HFFc6 (cell line): ENCODE measurements at places on chromosomes 2 and 18. TPM values are rescaled to one million over a fixed set of nuclear protein-coding genes. Genes with fewer than 3 reads are reported as not detected.

- H3K27ac ChIP-seq = no peak overlapping the region
- peak; percentile 18 for DNase-seq
- H3K27me3 ChIP-seq = no peaks in the 10 kb centered on the region
- H3K36me3 ChIP-seq = no peaks in the 10 kb centered on the region
These were observed 533.4 kb downstream of the ERBB4 start for GRCh38 chr2:212005085-212005671.

GRCh38 chr18:22488554-22488953 lies 70.8 kb upstream of the CTAGE1 start:
- no peaks in the 10 kb centered on the region; the same call in 1 of the 2 replicates for H3K27me3 ChIP-seq
- no peak overlapping the region for H3K4me3 ChIP-seq
- peaks cover 12% of the 10 kb centered on the region for H3K36me3 ChIP-seq
- H3K27ac ChIP-seq = no peak overlapping the region
- peaks cover 52% of the 10 kb centered on the region for H3K4me1 ChIP-seq
- no peak for DNase-seq

- no peak overlapping the region for H3K27ac ChIP-seq
- H3K27me3 ChIP-seq = peaks cover 5% of the 10 kb centered on the region
- H3K36me3 ChIP-seq = peaks cover 32% of the 10 kb centered on the region
- peaks cover 33% of the 10 kb centered on the region for H3K4me1 ChIP-seq
- H3K4me3 ChIP-seq = no peak overlapping the region
These were observed 5.5 kb upstream of the TMEM214 start for GRCh38 chr2:27027211-27027651.

DNA sequence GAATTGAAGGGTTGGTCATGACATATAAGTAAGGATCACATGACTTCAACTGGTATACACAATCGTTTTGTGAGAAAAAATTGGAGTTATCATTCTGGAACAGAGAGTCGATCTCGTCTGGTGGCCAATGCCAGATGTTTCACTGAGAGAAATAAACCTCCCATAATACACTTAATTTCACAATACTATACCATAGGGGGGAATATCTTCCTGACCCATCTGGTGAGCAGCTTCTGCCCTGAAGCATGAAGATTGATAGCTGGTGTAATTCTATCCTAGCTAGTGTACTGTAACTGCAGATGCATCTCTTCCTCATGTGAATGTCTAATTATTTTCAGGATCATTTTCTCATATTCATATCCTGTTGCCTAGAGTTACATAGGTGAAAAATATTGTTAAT lies 15.7 kb upstream of the CDH7 start:
- no peak for DNase-seq
- H3K4me1 ChIP-seq = no peaks in the 10 kb centered on the region
- H3K27ac ChIP-seq = no peak overlapping the region
- H3K4me3 ChIP-seq = no peak overlapping the region
- H3K36me3 ChIP-seq = no peaks in the 10 kb centered on the region

The PTCD3 gene
- 66.5 to 72.7 TPM (median 67.1 TPM) in 3 replicates for total RNA-seq

The C2orf80 gene
- total RNA-seq = not detected in 2 replicates

- H3K27ac ChIP-seq = no peak overlapping the region
- H3K27me3 ChIP-seq = no peaks in the 10 kb centered on the region
- H3K4me3 ChIP-seq = no peak overlapping the region
- no peak for DNase-seq
- no peaks in the 10 kb centered on the region; the same call in 1 of the 2 replicates for H3K36me3 ChIP-seq
- no peaks in the 10 kb centered on the region for H3K4me1 ChIP-seq
These were observed 563.9 kb downstream of the ADCYAP1 start for GRCh38 chr18:1468550-1468949.

The NMS gene
- not detected in 3 replicates for total RNA-seq

The LRATD1 gene
- 0.07 TPM in 1 of 3 replicates, not detected in the others for total RNA-seq

- peaks cover 29% of the 10 kb centered on the region for H3K4me1 ChIP-seq
- H3K27ac ChIP-seq = no peak overlapping the region
- H3K36me3 ChIP-seq = no peaks in the 10 kb centered on the region
- H3K27me3 ChIP-seq = peaks cover 25% of the 10 kb centered on the region
These were observed 171.2 kb upstream of the NCK2 start for GRCh38 chr2:105573490-105573889.

The PRSS56 gene
- not detected in 2 replicates for total RNA-seq

DNA sequence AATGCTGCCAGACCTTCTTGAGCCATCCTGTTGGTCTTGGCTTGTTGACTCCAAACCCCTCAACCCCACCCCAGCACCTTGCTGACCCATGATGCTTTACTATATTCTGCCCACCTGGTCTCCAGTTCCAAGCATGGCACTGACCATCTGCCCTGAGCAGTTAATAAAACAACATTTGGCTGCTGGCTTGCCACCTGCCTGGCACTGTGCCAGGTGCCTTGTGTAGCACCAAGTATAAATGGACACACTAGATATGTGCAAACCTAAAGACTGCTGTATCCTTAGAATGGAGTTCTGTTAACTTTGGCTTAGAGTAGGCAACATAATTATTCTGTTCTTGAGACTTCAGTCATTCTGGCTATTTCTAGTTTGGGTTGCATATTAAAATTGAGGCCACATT lies 91.4 kb downstream of the ACSL3 start:
- H3K27me3 ChIP-seq = no peaks in the 10 kb centered on the region; the same call in 1 of the 2 replicates
- H3K36me3 ChIP-seq = 0 out of 2 replicates have a peak, but pooled peaks cover 6% of the 10 kb centered on the region
- peaks cover 33% of the 10 kb centered on the region for H3K4me1 ChIP-seq
- DNase-seq = no peak
- no peak overlapping the region for H3K27ac ChIP-seq
- H3K4me3 ChIP-seq = no peak overlapping the region

The KIAA2012 gene
- 0.11 to 0.40 TPM (median 0.16 TPM) in 3 replicates for total RNA-seq

DNA sequence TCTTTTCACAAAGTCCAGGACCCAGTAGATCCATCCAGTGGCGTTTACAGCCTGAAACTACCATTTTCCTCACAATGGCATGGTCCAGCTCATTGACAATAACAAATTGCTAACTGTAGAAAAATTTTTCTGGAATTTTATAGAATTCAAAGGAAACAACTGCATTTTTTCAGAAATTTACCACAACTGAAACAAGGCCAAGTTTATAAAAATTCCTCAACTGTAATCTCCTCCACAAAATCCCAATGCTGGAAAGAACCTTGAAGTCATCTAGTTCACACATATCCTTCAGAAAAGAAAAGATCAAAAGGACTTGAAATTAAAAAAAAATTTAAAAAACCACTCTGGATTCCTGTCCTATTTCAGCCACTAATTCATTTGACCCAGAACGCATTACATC lies 226.0 kb upstream of the CTAGE1 start:
- peaks cover 2% of the 10 kb centered on the region; the same call in 1 of the 2 replicates for H3K27me3 ChIP-seq
- no peak overlapping the region for H3K27ac ChIP-seq
- H3K4me1 ChIP-seq = peaks cover 27% of the 10 kb centered on the region
- DNase-seq = no peak

The CRYGC gene
- not detected in 3 replicates for total RNA-seq

The CHAC2 gene
- 3.8 to 8.5 TPM (median 6.0 TPM) in 3 replicates for total RNA-seq

- peak; percentile 41 for DNase-seq
- peaks cover 21% of the 10 kb centered on the region for H3K4me1 ChIP-seq
- peak overlapping the region; percentile 100 for H3K27ac ChIP-seq
- peaks cover 13% of the 10 kb centered on the region for H3K36me3 ChIP-seq
- H3K4me3 ChIP-seq = peak overlapping the region; percentile 99
These were observed 1.0 kb upstream of the BMPR2 start for GRCh38 chr2:202375033-202375608.

The MAP3K19 gene
- not detected in 3 replicates for total RNA-seq

DNA sequence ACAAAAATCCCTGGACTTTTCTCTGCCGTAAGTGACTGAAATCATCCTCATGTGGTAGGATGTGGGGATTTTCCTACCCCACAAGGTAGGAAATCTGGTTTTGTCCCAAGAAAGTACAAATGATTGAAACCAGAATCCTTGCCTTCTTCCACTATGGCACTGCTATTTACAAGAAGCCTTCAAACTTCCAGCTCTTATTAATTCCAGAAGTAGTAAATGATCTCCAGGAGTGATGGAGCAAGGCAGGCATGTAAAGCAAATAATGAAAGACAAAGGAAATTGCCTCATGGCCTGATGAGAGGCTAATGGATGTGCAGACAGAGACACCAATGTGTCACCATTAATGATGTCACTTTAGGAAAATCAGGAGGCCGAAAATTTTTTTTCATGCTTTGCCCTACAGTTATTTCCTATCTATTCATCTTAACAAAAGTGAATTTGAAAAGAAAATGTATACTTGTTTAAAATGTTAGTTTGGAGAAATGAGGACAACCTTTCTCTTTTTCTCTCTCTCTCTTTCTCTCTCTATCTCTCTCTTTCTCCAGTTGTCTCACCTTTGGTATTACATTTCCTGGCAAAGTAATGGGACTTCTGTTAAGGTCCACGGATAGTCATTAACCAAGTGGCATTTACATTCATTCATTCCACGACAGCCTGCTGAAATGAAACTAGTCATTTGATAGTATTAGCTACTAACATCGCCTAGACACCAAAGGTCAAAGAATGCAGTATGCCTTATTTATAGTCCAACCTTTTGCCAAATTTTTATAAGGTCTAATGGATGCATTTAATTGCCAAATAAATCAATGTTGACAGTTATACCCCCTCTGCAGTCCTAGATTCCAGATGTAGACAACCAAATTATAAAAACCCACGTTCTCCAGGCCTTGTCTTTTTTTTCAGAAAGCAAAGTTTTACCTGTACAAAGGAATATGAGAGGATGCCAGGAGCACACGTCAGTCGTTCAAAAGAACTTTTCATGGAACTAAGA lies 5.0 kb upstream of the EVA1A start:
- no peaks in the 10 kb centered on the region; the same call in 1 of the 2 replicates for H3K27me3 ChIP-seq
- no peak overlapping the region; the same call in 1 of the 2 replicates for H3K27ac ChIP-seq
- H3K36me3 ChIP-seq = no peaks in the 10 kb centered on the region; the same call in 1 of the 2 replicates
- no peak overlapping the region; the same call in 1 of the 2 replicates for H3K4me3 ChIP-seq
- peak; percentile 28 for DNase-seq
- peaks cover 43% of the 10 kb centered on the region for H3K4me1 ChIP-seq

- H3K36me3 ChIP-seq = peaks cover 14% of the 10 kb centered on the region
- H3K4me1 ChIP-seq = peaks cover 89% of the 10 kb centered on the region
- DNase-seq = peak; percentile 32
- peak overlapping the region; percentile 62 for H3K4me3 ChIP-seq
- H3K27ac ChIP-seq = peak overlapping the region; percentile 77
- H3K27me3 ChIP-seq = no peaks in the 10 kb centered on the region; the same call in 1 of the 2 replicates
These were observed 980.3 kb upstream of the CDH2 start for GRCh38 chr18:29157057-29157780.

- H3K4me3 ChIP-seq = no peak overlapping the region
- H3K27ac ChIP-seq = no peak overlapping the region
- peaks cover 16% of the 10 kb centered on the region for H3K4me1 ChIP-seq
These were observed 21.2 kb downstream of the ALS2 start for GRCh38 chr2:201759567-201759966.

GRCh38 chr2:40363631-40364030 lies 88.3 kb downstream of the SLC8A1 start:
- no peak for DNase-seq
- no peaks in the 10 kb centered on the region for H3K27me3 ChIP-seq
- peaks cover 95% of the 10 kb centered on the region for H3K4me1 ChIP-seq
- peak overlapping the region; percentile 87 for H3K4me3 ChIP-seq
- H3K36me3 ChIP-seq = peaks cover 7% of the 10 kb centered on the region; the same call in 1 of the 2 replicates

- H3K27ac ChIP-seq = no peak overlapping the region
- DNase-seq = no peak
- peaks cover 1% of the 10 kb centered on the region; the same call in 1 of the 2 replicates for H3K27me3 ChIP-seq
These were observed 51.4 kb downstream of the OSBPL1A start for GRCh38 chr18:24346254-24346653.

DNA sequence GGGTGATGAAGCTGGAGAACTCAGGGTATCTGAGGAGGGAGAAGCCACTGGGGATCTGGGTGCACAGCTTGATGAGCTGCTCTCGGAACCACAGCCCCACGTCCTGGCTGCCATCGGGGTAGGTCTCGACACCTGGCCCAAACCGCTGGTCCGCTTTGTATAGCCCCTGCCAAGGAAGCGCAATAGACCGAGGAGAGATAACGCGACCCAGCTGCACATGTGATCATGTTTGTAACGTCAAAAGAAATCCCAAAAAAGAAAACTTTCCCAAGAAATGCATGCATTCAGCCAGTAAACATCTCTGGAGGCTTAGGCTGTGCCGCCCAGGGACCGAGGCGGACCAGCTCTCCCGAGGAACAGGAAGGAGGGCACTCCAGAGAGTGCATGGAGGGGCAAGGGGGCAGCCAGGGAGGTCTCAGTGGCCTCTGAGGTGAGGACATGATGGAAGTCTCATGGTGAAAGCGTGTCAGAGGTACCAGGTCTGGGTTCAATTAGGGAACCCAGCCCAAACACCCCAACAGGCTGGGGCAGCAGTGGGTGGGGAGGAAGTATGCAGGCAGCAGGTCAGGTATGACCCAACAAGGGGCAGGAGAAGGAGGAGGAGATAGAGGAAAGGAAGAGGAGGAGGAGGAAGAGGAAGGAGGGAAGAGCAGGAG lies 28.3 kb downstream of the ANKMY1 start:
- no peaks in the 10 kb centered on the region for H3K4me1 ChIP-seq
- H3K36me3 ChIP-seq = peaks cover 76% of the 10 kb centered on the region
- H3K4me3 ChIP-seq = no peak overlapping the region
- no peaks in the 10 kb centered on the region; the same call in none of the 2 replicates for H3K27me3 ChIP-seq
- no peak overlapping the region for H3K27ac ChIP-seq

DNA sequence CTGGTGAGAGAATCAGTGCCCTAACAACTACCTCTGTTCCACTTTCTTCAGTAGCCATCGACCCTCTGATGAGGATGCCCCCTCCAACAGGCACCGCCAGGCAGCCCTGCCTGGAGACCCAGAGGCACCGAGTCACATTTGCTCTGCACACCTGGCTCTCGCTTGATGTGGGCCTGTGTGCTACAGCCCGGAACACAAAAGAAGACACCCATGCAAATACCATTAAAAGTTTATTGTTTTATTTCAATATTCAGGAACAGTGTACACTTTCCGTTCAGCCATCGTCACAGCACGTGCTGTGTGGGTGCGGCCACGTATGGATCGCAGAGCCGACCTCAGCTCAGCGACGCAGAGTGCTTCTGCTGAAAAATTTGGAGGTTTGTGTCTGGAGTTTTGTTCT lies 154.0 kb downstream of the MBP start:
- peaks cover 8% of the 10 kb centered on the region; the same call in 1 of the 2 replicates for H3K36me3 ChIP-seq
- DNase-seq = no peak
- no peak overlapping the region for H3K27ac ChIP-seq

The SLC4A3 gene
- total RNA-seq = 3.8 to 13.4 TPM (median 9.8 TPM) in 3 replicates

The PARD3B gene
- 16.5 to 22.4 TPM (median 19.1 TPM) in 3 replicates for total RNA-seq

- DNase-seq = no peak
- peaks cover 22% of the 10 kb centered on the region for H3K4me1 ChIP-seq
- H3K4me3 ChIP-seq = no peak overlapping the region
These were observed 53.3 kb upstream of the AP1S3 start for GRCh38 chr2:223890721-223891120.

DNA sequence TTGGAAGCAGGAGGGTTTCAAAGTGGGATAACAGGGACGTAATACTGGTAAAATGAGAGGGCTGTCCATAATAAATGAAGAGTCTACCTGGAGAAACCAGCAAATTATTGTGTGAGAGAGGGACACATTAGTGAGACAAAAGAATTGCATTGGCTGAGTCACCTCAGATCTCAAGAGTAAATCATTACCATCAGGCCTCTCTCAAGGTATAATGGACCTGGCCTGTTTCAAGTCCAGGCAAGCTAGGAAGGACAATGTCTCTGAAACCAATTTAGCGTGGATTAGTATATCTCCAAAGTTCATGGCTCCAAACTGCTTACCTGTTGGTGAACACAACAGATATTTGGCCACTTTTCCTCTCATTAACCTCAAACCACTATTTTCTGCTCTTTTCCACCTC lies 471.4 kb downstream of the CMPK2 start:
- no peak overlapping the region for H3K27ac ChIP-seq
- peaks cover 1% of the 10 kb centered on the region for H3K27me3 ChIP-seq
- H3K36me3 ChIP-seq = no peaks in the 10 kb centered on the region; the same call in 1 of the 2 replicates
- H3K4me3 ChIP-seq = no peak overlapping the region
- no peak for DNase-seq
- H3K4me1 ChIP-seq = no peaks in the 10 kb centered on the region; the same call in 1 of the 2 replicates

The CFAP53 gene
- total RNA-seq = 0.12 TPM in 1 of 3 replicates, not detected in the others

The COLEC12 gene
- 0.05 and 0.14 TPM in 2 replicates for total RNA-seq

- H3K36me3 ChIP-seq = no peaks in the 10 kb centered on the region
- no peaks in the 10 kb centered on the region; the same call in 1 of the 2 replicates for H3K27me3 ChIP-seq
- DNase-seq = no peak
- H3K4me1 ChIP-seq = no peaks in the 10 kb centered on the region
- H3K4me3 ChIP-seq = no peak overlapping the region
These were observed 236.2 kb downstream of the ETAA1 start for GRCh38 chr2:67633212-67633856.
